Activated CD4-positive, alpha-beta T cell treated with anti-CD3 and anti-CD28 coated beads, Interleukin-2, amount 10 ng/mL, durations not matched to agents 24 days and 14 days (primary cell): ENCODE measurements at places on chromosomes 3 and 15.

- H3K4me1 ChIP-seq, result peaks cover 34% of the 10 kb centered on the region
- H3K27me3 ChIP-seq, result no peaks in the 10 kb centered on the region
- H3K4me3 ChIP-seq, result peak overlapping the region; percentile 21
- H3K27ac ChIP-seq, result peak overlapping the region; percentile 10
Observed at GRCh38 chr3:112119962-112120836, 12.8 kb downstream of the GCSAM start.

DNA sequence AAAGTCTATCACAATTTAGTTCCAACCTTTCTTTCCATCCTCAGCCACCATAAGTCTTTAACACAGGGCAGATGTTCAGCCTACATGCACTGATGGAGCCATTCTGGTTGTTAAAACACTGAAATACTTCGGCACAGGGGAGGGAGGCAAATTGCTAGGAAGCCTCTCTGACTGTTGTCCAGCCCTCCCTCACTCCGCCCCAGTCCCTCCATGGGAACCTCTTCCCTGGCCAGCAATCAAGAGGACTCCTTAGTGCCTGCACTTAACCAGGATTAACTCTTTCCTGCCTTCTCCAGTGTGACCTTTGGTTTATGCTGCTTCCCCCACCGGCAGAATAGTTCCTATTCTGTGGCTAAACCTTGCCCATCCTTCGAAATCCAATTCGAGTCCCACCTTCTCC is 47.0 kb upstream of the USP3 start:
- peaks cover 9% of the 10 kb centered on the region for H3K27me3 ChIP-seq
- no peak for DNase-seq
- no peak overlapping the region for H3K27ac ChIP-seq
- no peaks in the 10 kb centered on the region for H3K36me3 ChIP-seq
- H3K4me3 ChIP-seq, result no peak overlapping the region

GRCh38 chr15:97680606-97681220 is 279.8 kb upstream of the ARRDC4 start:
- DNase-seq, result no peak
- no peaks in the 10 kb centered on the region for H3K36me3 ChIP-seq
- H3K27me3 ChIP-seq, result no peaks in the 10 kb centered on the region
- no peaks in the 10 kb centered on the region for H3K4me1 ChIP-seq

DNA sequence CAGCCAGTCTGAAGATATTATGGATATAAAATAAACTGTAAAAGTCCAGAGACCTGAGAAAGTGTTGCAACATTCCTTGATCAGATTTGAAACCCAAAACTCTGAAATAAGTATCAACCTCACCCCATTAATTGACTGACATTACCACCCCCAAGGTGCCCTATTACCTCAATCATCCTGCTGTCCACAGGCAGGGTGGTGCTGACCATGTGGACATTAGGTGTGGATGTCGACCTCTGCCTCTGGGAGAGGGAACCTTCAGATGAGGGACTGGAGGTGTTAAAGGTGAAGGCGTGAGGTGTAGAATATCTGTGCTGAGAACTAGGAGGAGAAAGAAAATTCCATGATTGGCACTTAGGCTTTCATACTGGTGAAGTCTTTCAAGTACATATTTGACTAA is 47.1 kb downstream of the MKRN2 start:
- H3K27me3 ChIP-seq, result no peaks in the 10 kb centered on the region
- H3K4me1 ChIP-seq, result peaks cover 9% of the 10 kb centered on the region
- peaks cover 59% of the 10 kb centered on the region for H3K36me3 ChIP-seq
- no peak overlapping the region for H3K27ac ChIP-seq
- H3K4me3 ChIP-seq, result no peak overlapping the region

DNA sequence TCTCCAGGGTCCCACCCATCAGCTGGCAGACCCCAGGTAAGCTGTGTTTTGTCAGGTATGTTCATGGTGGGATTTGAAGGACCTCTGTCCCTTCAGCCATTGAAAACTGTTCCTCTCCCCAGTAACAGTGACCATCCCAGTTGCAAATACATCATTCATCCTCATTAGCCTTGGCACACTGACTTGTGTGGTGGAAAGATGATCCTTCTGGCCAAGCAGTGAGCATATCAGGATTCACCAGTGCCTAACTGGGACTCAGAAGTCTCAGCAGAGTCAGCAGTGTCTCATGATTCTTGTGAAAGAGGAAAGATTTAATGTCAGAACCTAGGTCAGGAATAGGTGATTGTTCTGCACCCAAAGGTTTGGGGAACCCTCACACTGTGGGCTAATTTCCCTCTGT is 90.2 kb downstream of the DNAJB8 start:
- H3K4me3 ChIP-seq, result no peak overlapping the region
- no peak for DNase-seq
- peaks cover 6% of the 10 kb centered on the region for H3K4me1 ChIP-seq
- no peak overlapping the region for H3K27ac ChIP-seq

GRCh38 chr3:152539191-152539764 is 270.5 kb downstream of the MBNL1 start:
- DNase-seq, result no peak
- H3K4me3 ChIP-seq, result no peak overlapping the region
- no peak overlapping the region for H3K27ac ChIP-seq
- H3K36me3 ChIP-seq, result no peaks in the 10 kb centered on the region
- peaks cover 3% of the 10 kb centered on the region for H3K4me1 ChIP-seq

DNA sequence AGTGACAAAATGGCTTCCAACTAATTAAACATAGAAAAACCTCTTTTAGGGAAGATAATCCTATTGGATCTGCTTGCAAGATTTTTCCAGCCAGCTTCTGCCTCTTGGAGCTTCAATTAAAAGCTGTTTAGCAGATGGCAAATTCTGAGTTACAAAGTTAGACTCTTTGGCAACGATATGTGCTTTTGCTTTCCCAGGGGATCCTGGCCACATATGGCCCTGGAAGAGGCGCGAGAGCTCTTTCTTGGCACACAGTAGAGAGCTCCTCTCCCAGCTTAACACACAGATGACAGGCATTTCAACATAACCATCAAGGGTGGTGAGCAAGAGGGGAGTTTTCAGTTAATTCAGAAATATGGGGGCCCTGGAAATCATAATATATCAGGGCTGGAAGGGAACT is 41.6 kb upstream of the GALNT15 start:
- H3K27me3 ChIP-seq, result no peaks in the 10 kb centered on the region
- H3K36me3 ChIP-seq, result no peaks in the 10 kb centered on the region
- no peak for DNase-seq

DNA sequence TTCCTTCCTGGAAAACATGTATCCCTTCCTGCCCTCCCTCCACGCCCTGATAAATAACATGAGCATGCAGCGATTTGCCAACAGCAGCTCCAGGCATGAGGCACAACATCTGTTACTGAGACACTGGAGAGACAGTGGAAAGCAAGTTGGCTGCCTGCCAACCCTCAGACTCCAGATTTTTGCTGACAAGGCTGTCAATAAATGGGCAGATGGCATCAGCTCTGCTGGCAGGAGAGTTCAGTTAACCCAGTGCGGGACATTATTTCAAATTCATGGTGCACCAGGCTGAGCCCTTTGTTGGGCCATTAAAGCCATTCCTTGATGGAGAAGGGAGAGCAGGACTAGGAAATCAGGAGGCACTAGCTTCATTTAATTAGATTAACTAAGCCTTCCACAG is 293.3 kb downstream of the MEX3B start:
- no peak for DNase-seq
- H3K4me3 ChIP-seq, result no peak overlapping the region
- H3K27me3 ChIP-seq, result peaks cover under 1% of the 10 kb centered on the region
- no peaks in the 10 kb centered on the region for H3K36me3 ChIP-seq
- no peak overlapping the region for H3K27ac ChIP-seq

DNA sequence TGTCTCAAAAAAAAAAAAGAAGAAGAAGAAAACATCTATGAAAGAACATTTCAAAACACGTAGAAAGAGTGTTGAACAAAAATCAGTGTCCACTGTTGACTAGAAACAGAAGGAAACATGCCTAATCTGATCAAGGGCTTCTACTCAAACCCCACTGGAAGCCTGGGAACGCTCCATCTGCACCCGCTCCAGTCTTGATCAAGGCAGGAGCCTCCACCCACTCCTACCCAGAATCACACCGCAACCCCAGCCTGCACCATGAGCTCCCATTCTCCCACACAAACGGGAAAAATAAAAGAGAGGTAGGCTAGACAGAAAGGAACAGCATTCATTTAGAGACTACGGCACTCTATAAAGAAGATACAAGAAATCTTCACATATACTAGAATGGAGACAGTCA is 40.9 kb upstream of the OCA2 start:
- peaks cover 20% of the 10 kb centered on the region for H3K4me1 ChIP-seq
- no peaks in the 10 kb centered on the region for H3K27me3 ChIP-seq
- H3K27ac ChIP-seq, result no peak overlapping the region
- H3K36me3 ChIP-seq, result peaks cover 46% of the 10 kb centered on the region

GRCh38 chr3:183634707-183635106 is 716 bp upstream of the KLHL24 start:
- H3K27ac ChIP-seq, result peak overlapping the region; percentile 96
- H3K4me1 ChIP-seq, result peaks cover 20% of the 10 kb centered on the region
- H3K27me3 ChIP-seq, result no peaks in the 10 kb centered on the region

DNA sequence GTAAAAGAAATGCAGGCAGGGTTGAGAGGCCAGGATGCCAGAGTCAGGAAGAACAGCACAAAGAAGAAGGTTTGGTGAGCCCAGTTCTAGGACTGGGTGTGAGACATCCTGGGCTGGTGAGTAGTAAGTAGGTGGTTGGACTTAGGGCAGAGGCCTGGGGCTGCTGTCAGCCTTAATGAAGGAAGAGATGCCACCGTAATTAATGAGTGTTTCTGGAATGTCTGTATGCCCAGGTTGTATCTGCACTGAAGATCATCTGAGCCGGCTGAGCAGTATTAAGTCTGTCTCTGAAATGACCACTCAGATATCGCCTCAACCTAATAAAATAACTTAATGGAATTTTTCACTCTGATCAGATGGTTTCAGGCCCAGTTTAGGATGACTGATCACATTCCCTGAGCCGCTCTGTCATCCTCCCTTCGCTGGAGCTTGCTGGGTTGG is 532.9 kb upstream of the IL12A start:
- no peaks in the 10 kb centered on the region for H3K4me1 ChIP-seq

GRCh38 chr15:71278989-71279756 is 163.9 kb downstream of the THSD4 start:
- H3K27me3 ChIP-seq, result peaks cover 12% of the 10 kb centered on the region
- no peak overlapping the region for H3K27ac ChIP-seq
- H3K4me3 ChIP-seq, result no peak overlapping the region

GRCh38 chr15:42084465-42085235 is 9.7 kb downstream of the PLA2G4D start:
- H3K27ac ChIP-seq, result no peak overlapping the region
- peaks cover 3% of the 10 kb centered on the region for H3K4me1 ChIP-seq
- peaks cover 14% of the 10 kb centered on the region for H3K27me3 ChIP-seq
- no peak overlapping the region for H3K4me3 ChIP-seq
- DNase-seq, result peak; percentile 84
